ENCODE measurements at places on chromosomes 1 and 21.

DNA sequence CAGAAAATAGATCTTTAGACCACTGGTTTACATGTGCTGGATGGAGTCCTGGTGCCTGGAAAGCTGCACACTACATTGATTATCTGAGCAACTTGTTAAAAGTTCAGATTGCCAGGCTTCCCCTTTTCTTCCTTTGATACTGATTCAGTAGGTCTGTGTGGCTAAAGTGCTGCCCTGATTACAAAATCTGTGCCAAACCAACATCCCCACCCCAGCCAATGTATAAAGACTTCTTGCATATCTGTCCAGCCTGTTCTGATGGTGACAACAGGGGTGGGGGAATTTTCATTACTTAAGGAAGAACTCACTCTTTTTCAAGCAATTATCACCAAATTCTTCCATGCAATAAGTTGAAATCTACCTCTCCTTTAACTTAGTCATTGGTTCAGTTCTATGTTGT is 135.5 kb downstream of the TNFSF18 start:
- no peak for DNase-seq

- DNase-seq = no peak
These were observed 184.7 kb upstream of the CACYBP start for GRCh38 chr1:174815036-174815435.

DNA sequence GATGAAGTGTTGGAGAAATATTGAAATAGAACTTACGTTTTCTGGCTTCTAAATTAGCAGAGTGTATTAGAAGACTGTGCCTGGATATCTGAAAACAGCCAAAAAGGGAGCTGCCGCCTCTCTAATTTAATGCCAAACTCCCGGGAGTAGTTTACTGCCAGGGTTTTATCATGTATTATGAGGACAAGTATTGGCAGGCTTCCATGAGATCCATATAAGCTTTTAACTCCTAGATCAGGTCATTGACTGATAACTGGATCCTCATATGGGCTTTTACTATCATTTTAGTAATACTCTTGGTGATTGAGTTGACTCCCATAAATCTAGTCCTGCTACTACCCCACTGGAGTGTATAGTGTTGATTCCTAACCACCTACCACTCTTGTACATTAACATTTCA is 178.4 kb upstream of the CXADR start:
- no peak for DNase-seq

DNA sequence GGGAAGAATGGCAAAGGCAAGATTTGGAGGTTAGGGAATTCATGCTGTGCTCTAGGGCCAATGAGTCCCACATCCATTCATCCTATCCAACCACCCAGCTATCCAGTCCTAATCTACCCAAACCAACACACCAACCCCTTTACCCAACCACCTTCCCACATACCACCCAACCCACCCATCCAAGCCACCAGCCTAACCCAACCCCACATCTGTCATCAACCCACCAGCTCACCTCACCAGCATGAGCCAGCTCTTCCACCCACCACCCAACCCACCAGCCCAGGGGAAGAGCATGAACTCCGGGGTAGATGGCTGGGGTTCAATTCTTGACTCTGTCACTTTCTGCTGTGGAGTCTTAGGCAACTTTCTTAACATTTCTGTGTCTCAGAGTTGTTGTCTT is 35.9 kb upstream of the DISP3 start:
- no peak for DNase-seq

- DNase-seq = no peak
These were observed 104.8 kb downstream of the HLX start for GRCh38 chr1:220983877-220984635.

GRCh38 chr1:71014178-71014579 is 33.4 kb downstream of the PTGER3 start:
- no peak for DNase-seq

DNA sequence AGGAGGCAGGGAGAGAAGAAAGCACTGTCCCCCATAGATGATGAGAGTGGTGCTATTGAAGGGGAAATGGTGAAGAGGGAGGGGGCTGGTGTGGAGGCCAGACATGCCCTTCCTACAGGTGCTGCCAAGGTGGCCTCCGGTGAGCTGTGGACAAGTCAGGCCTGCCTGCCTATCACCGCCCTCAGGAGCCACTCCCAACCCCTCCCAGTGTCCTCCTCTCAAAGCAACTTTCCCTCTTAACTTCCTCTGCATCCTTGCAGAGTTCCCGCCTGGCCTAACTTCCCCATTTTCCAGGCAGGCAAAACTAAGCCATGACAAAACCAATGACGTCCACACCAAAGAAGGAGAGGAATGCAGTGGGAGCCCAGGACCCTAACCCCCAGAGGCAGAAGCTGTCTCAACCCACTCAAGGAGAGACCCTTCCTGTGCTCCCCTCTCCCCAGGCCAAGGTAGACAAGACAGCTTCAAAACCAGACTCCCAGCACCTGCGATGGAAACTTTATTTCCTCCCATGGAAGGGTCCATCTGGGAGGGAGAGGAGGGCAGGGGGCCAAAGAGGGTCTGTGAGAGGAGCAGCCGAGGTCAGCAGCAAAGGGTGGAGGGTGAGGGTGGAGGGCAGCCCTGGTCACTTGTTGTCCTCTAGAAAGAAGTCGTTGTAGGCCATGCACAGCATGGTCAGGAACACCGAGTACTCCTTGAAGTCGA is 1.0 kb upstream of the S100A6 start:
- no peak for DNase-seq

All from activated CD4-positive, CD25-positive, alpha-beta regulatory T cell treated with anti-CD3 and anti-CD28 coated beads, Interleukin-2, amount 50 U/mL, for 16 hours (primary cell).